ENCODE measurements at places on chromosomes 2 and 18. TPM values are rescaled to one million over a fixed set of nuclear protein-coding genes. Genes with fewer than 3 reads are reported as not detected.

DNA sequence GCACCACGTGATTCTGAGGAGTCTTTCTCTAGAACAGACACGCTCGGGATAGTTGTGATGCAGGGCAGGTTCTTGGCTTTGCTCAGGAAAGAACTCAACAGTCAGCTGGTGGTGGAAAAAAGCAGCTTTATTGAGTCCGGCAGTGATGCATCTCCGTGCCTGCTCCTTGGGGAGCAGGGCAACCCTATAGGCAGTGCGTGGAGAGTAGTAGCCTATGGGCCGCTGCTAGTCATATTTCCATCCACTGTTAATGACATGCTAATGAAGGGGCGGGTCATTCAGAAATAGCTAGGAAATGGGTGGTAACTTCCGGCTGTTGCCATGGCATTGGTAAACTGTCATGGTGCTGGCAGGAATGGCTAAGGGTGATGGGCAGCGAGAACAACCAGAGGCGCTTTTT is 11.6 kb upstream of the ACKR3 start:
- no peak overlapping the region for H3K27ac ChIP-seq
- no peak for DNase-seq

GRCh38 chr18:666177-666576 is 8.7 kb downstream of the TYMS start:
- DNase-seq, result no peak
- no peak overlapping the region for H3K4me3 ChIP-seq
- no peaks in the 10 kb centered on the region for H3K27me3 ChIP-seq
- H3K27ac ChIP-seq, result no peak overlapping the region

Gene DNAJC5G
- total RNA-seq, result not detected

Gene SIGLEC15
- total RNA-seq, result 0.42 TPM

Gene CLIP4
- 12.5 TPM for total RNA-seq

Gene DRC1
- total RNA-seq, result 0.14 TPM

GRCh38 chr2:45945302-45945717 is 293.8 kb downstream of the PRKCE start:
- DNase-seq, result no peak
- H3K27me3 ChIP-seq, result no peaks in the 10 kb centered on the region
- H3K4me1 ChIP-seq, result no peaks in the 10 kb centered on the region
- no peak overlapping the region for H3K27ac ChIP-seq

Gene PRSS56
- total RNA-seq, result 0.19 TPM

Gene TNFAIP6
- total RNA-seq, result 2.3 TPM

Gene LYG2
- total RNA-seq, result not detected

DNA sequence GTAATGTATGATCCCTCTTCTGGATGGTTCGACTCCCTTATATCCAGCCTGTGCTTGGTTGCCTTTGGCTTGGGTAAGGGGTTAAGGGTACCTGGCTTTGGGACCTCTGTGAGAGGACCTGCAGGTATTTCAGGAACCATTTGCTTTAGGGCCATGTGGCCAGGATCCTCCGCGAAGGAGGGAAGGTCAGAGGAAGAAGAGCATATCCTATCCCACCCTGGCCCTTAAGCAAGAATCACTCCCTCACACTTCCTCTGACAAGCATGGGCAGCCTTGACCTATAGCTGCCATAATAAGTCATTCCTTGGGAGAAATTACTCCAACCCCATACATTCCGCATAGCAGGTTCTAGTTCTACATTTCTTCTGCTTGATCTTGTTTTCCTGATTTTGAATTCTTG is 59.1 kb upstream of the TXNDC2 start:
- H3K27ac ChIP-seq, result no peak overlapping the region
- no peaks in the 10 kb centered on the region for H3K4me1 ChIP-seq
- no peaks in the 10 kb centered on the region for H3K36me3 ChIP-seq
- no peak for DNase-seq

Gene PTPN4
- total RNA-seq, result 53.0 TPM

Gene SCN7A
- 10.2 TPM for total RNA-seq

- DNase-seq, result no peak
- H3K27ac ChIP-seq, result no peak overlapping the region
- H3K4me1 ChIP-seq, result peaks cover 23% of the 10 kb centered on the region
- H3K4me3 ChIP-seq, result no peak overlapping the region
Observed at GRCh38 chr2:106070181-106070580, 123.9 kb downstream of the UXS1 start.

GRCh38 chr2:199693861-199694260 is 157.1 kb downstream of the FTCDNL1 start:
- H3K27ac ChIP-seq, result no peak overlapping the region
- H3K27me3 ChIP-seq, result no peaks in the 10 kb centered on the region
- H3K4me1 ChIP-seq, result no peaks in the 10 kb centered on the region
- H3K36me3 ChIP-seq, result no peaks in the 10 kb centered on the region

DNA sequence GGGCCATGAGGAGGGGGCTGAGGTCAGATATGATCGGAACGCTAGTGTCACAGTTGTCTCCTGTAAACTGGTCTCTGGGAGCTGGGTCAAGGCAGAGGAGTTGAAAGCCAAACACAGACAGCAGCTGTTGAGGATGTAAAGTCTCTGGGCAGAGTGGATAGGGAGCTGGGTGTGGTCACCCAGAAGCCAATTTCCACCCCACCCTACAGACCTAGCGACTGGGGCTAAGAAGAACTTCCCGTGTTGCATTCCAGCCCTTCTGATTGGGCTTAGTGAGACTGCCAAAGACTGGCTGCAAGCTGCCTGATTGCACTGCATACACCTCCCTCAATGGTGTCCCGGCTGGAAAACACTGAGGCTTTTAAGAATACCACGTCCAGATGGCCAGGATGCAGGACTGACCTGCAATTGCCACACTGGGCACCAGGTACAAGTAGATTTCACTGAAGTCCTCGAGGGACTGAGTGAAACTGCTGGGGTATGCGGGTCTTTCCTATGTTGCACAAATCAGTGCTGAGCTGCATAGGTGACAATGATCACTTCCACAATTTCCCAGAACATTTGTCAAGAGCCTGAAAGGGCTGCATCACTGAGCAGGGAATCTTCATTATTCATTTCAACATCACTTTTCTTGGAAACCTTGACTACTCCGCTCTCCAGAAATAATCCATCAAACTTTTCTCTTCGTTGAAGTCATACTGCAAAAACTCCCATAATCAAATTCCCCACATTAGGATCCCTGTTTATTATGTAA is 43.1 kb upstream of the EML4 start:
- H3K27ac ChIP-seq, result no peak overlapping the region
- H3K27me3 ChIP-seq, result no peaks in the 10 kb centered on the region
- DNase-seq, result no peak
- H3K4me3 ChIP-seq, result no peak overlapping the region
- peaks cover 40% of the 10 kb centered on the region for H3K4me1 ChIP-seq
- no peaks in the 10 kb centered on the region for H3K36me3 ChIP-seq

DNA sequence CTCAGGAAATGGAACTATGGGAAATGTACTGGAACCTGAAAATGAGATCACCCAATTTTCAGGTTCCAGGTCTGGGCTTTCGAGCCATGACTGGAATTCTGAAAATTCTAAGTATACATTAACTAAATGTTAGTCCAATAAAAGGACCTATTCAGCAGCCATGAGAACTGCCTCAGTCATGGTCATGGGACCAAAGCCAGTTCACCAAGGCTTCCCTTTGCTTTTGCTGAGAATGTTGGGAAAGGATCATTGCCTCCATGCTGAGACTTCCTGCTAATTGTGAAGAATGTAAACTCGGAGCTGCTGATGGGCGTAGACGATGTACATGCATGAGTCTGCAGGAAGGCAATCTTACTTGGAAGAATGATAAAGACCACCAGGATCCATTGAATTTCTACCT is 624.4 kb upstream of the SOX11 start:
- H3K4me3 ChIP-seq, result no peak overlapping the region
- H3K36me3 ChIP-seq, result no peaks in the 10 kb centered on the region
- H3K27ac ChIP-seq, result no peak overlapping the region
- H3K4me1 ChIP-seq, result no peaks in the 10 kb centered on the region
